Esophagus squamous epithelium (tissue), 5 donors: ENCODE measurements at places on chromosomes 7 and 10. TPM values are rescaled to one million over a fixed set of nuclear protein-coding genes. Genes with fewer than 3 reads are reported as not detected.

DNA sequence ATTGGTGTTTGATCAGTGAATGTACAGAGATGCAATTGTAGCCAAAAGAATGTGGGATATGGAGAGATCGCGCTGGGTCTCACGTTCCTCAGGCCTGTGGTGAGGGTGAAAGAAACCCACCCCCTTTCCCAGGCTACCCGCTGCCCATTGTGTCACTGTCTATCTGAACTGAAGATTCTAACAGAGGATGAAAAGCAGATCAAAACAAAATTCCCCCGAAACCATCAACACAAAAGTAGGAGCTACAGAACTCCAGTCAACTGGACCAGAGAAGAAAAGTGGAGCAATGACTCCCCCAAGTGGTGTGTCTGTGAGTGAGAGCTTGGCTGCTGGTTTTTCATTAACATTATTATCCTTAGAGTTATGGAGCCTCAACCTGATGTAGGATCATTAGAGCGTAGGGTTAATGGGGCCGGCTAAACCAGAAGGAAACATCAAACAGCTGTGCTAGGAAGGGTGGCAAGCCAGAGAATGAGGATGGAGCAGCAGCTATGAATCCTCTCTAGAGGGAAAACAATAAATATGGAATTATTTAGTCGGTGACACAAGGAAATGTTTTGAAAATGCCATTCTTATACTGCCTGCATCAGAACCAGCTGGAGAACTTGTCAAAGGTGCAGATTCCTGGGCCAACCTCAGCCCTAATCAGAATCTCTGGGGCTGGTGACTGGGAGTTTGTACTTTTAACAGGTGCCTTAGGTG, 38.3 kb downstream of the AKR1B1 start:
- H3K27ac ChIP-seq = no peak overlapping the region
- no peaks in the 10 kb centered on the region for H3K27me3 ChIP-seq
- H3K36me3 ChIP-seq = no peaks in the 10 kb centered on the region
- peaks cover 3% of the 10 kb centered on the region for H3K4me1 ChIP-seq

DNA sequence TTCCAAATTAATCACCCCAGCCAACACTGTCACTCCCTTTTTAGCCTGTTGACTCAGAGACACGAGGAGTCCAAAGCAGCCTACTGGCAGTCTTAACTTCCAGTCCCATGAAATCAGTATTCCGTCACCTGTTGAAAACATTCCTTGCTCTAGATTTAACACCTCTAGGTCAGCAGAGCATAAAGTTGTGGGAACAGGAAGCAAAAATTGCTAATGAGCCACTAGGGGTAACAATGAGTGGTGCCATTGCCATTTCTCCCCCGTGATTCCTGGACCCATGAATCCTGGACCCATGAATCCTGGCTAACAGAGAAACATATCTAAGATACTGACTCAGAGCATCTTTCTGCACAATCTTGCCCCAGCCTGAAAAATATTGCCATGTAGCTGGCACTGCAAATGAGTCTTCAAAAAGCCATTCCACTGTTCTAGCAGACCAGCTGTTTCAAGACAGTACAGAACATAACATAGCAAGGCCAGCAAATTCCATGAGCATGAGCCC, 252.7 kb upstream of the PTER start:
- H3K36me3 ChIP-seq = no peaks in the 10 kb centered on the region
- no peaks in the 10 kb centered on the region for H3K27me3 ChIP-seq
- H3K4me1 ChIP-seq = no peaks in the 10 kb centered on the region
- no peak for DNase-seq

- H3K36me3 ChIP-seq = no peaks in the 10 kb centered on the region
- H3K4me3 ChIP-seq = no peak overlapping the region
- no peaks in the 10 kb centered on the region for H3K27me3 ChIP-seq
- no peak overlapping the region for H3K27ac ChIP-seq
- no peaks in the 10 kb centered on the region for H3K4me1 ChIP-seq
- no peak for DNase-seq
Measured at GRCh38 chr7:88111140-88111743, 108.6 kb downstream of the SRI start.

DNA sequence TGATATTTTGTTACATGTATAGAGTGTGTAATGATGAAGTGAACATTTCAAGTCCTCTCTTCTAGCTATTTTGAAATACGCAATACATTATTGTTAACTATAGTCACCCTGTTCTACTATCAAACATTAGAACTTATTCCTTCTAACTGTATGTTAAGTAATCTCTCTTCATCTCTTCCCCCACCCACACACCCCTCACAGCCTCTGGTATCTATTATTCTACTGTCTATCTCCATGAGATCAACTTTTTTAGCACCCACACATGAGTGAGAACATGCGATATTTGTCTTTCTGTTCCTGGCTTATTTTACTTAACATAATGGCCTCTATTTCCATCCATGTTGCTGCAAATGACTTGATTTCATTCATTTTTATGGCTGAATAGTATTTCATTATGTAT, 57.7 kb upstream of the EGR2 start:
- no peak overlapping the region for H3K27ac ChIP-seq
- DNase-seq = no peak
- no peak overlapping the region for H3K4me3 ChIP-seq

- no peak for DNase-seq
- H3K4me1 ChIP-seq = no peaks in the 10 kb centered on the region
- no peaks in the 10 kb centered on the region for H3K27me3 ChIP-seq
- H3K36me3 ChIP-seq = no peaks in the 10 kb centered on the region
Measured at GRCh38 chr7:129074994-129075393, 20.1 kb upstream of the TNPO3 start.

- no peaks in the 10 kb centered on the region for H3K36me3 ChIP-seq
- H3K27ac ChIP-seq = no peak overlapping the region
- H3K27me3 ChIP-seq = peaks cover 49% of the 10 kb centered on the region
- H3K4me1 ChIP-seq = peaks cover 14% of the 10 kb centered on the region
- peak overlapping the region; percentile 18 for H3K4me3 ChIP-seq
- no peak for DNase-seq
Measured at GRCh38 chr10:99520040-99520846, 12.5 kb upstream of the NKX2-3 start.

GRCh38 chr10:43691485-43691884, 42.8 kb upstream of the ZNF32 start:
- DNase-seq = no peak
- no peaks in the 10 kb centered on the region for H3K36me3 ChIP-seq
- peaks cover 4% of the 10 kb centered on the region for H3K4me1 ChIP-seq
- no peak overlapping the region for H3K27ac ChIP-seq
- no peaks in the 10 kb centered on the region for H3K27me3 ChIP-seq

- no peaks in the 10 kb centered on the region for H3K27me3 ChIP-seq
- no peaks in the 10 kb centered on the region for H3K36me3 ChIP-seq
- DNase-seq = no peak
- H3K4me1 ChIP-seq = peaks cover 2% of the 10 kb centered on the region
- no peak overlapping the region for H3K4me3 ChIP-seq
Measured at GRCh38 chr10:70925377-70926225, 37.2 kb upstream of the PCBD1 start.

- DNase-seq = no peak
- H3K4me1 ChIP-seq = peaks cover 8% of the 10 kb centered on the region
- no peaks in the 10 kb centered on the region for H3K36me3 ChIP-seq
- no peak overlapping the region for H3K27ac ChIP-seq
- no peaks in the 10 kb centered on the region for H3K27me3 ChIP-seq
Measured at GRCh38 chr10:77431209-77431611, 206.4 kb downstream of the KCNMA1 start.

- no peak overlapping the region for H3K4me3 ChIP-seq
- H3K27me3 ChIP-seq = no peaks in the 10 kb centered on the region
- no peaks in the 10 kb centered on the region for H3K36me3 ChIP-seq
- H3K4me1 ChIP-seq = peaks cover 9% of the 10 kb centered on the region
- H3K27ac ChIP-seq = no peak overlapping the region
- DNase-seq = no peak
Measured at GRCh38 chr10:24561453-24561852, 162.2 kb downstream of the ARHGAP21 start.

DNA sequence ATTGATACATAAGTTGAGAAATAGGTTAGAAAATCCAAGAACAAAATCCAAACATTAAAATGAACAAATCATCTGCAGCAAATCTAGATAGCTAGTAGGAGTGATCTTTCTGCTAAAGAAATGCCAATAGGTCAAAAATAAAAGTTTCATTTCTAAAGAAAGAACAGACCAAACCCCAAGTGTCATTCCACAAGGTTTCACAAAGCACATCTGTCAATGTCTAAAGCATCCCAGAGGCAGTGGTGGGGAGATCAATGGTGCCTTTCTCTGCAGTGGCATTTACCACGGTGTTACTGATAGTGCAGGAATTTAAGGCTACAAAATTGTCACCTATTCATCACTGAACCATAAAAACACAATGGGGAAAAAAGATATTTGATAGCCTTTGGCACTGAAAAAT, 147.9 kb downstream of the PARD3 start:
- DNase-seq = no peak
- H3K36me3 ChIP-seq = no peaks in the 10 kb centered on the region
- H3K4me3 ChIP-seq = no peak overlapping the region
- H3K27ac ChIP-seq = peak overlapping the region; percentile 55
- H3K27me3 ChIP-seq = no peaks in the 10 kb centered on the region

DNA sequence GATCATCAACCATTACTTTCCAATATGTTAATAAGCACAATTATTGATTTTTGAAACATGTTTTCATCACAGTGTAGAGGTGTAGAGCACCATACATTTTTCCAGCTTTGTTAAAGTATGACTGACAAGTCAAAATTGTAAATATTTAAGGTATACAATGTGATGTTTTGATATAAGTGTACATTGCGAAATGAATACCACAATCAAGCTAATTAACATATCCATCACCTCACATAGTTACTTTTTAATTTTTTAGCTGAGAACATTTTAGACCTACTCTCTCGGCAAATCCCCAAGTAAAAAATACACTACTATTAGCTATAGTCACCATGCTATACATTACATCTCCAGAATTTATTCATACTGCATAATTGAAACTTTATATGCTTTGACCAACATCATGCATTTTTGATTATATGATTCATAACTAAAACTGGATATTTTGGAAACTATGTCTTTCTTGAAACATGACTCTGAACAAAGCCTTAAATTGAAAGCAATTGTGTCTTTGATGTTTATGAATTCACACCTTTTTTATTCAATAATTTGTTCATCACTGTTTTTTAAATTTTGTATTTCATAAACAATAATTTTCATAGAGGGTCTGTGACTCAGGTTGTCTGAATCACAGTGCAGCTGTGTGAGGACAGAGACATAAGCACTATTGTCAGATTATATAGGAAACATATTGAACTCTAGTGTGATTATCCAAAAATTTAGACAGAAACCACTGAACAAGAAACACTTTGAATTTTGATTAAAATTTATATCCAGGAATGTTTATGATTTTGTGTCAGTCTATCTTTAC, 486.1 kb downstream of the SEMA3D start:
- H3K4me3 ChIP-seq = no peak overlapping the region
- DNase-seq = no peak
- H3K4me1 ChIP-seq = no peaks in the 10 kb centered on the region
- no peaks in the 10 kb centered on the region for H3K27me3 ChIP-seq
- peak overlapping the region; percentile 57 for H3K27ac ChIP-seq

GRCh38 chr7:34900891-34901513, 136.3 kb downstream of the DPY19L1 start:
- H3K36me3 ChIP-seq = no peaks in the 10 kb centered on the region
- no peak overlapping the region for H3K27ac ChIP-seq
- H3K4me1 ChIP-seq = no peaks in the 10 kb centered on the region
- no peaks in the 10 kb centered on the region for H3K27me3 ChIP-seq

DNA sequence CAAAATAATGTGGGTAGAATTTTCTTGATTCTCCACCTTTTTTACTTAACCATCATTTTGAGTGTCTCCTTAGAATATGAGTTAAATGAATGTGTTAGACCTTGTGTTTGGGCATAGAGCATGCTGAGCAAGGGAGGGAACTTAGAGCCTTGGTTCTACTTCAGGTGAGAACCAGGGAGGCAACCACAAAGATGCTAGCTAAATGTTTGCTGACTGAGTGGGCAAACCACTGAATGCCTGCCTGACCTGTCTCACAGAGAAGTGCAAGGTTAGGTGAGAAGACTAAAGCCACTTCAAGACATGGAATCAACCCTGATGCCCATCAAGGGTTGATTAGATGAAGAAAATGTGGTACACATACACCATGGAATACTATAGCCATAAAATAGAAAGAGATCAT, 242.6 kb upstream of the ZNF32 start:
- H3K4me3 ChIP-seq = no peak overlapping the region
- H3K36me3 ChIP-seq = no peaks in the 10 kb centered on the region
- H3K27me3 ChIP-seq = no peaks in the 10 kb centered on the region
- no peak for DNase-seq

GRCh38 chr7:137878333-137878961, 31.7 kb upstream of the DGKI start:
- H3K27me3 ChIP-seq = no peaks in the 10 kb centered on the region
- DNase-seq = no peak
- peak overlapping the region; percentile 83 for H3K27ac ChIP-seq
- H3K36me3 ChIP-seq = no peaks in the 10 kb centered on the region

DNA sequence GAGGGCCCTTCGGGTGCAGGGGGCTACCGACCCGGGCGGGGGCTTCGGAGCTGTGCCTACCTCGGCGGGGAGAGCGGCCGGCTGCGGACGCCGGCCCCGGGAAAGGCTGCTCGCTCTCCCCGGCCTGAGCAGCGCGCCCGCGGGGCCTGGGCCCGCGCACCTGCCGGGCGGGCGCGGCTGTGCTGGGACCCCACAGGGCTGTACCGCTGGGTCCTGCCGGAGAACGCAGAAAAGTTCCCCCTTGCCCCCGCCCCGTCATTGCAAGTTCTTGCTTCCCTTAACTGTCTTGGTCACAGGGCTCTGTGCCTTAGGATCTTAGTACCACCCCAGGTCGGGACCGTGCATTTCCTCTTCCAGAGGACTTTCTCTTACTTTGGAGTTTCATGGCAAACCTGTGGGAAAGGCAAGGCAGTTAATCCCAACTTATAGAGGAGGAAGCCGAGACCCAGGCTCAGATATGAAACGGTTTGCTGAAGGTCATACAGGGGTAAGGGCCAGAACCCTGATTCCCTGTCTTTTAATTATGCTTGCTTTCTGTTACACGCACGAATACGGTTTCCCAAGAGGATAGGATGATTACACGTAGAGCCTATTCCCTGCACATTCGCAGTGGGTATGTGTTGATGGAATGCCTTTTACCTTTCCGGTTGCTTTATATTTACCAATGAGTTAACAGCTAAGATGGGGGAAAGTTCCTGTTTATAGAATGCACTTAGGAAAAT, 652 bp downstream of the PCGF5 start:
- H3K4me1 ChIP-seq = peaks cover 10% of the 10 kb centered on the region
- peak overlapping the region; percentile 90 for H3K4me3 ChIP-seq
- no peak for DNase-seq
- H3K36me3 ChIP-seq = no peaks in the 10 kb centered on the region
- H3K27me3 ChIP-seq = no peaks in the 10 kb centered on the region

GRCh38 chr10:117646718-117647117, 104.2 kb downstream of the EMX2 start:
- DNase-seq = no peak
- no peaks in the 10 kb centered on the region for H3K4me1 ChIP-seq
- peaks cover 14% of the 10 kb centered on the region for H3K27me3 ChIP-seq
- no peak overlapping the region for H3K27ac ChIP-seq
- no peak overlapping the region for H3K4me3 ChIP-seq
- H3K36me3 ChIP-seq = no peaks in the 10 kb centered on the region

- no peak overlapping the region for H3K27ac ChIP-seq
- no peak overlapping the region for H3K4me3 ChIP-seq
- peaks cover 8% of the 10 kb centered on the region for H3K4me1 ChIP-seq
- no peaks in the 10 kb centered on the region for H3K36me3 ChIP-seq
- no peaks in the 10 kb centered on the region for H3K27me3 ChIP-seq
Measured at GRCh38 chr10:124227055-124227975, 133.9 kb upstream of the CHST15 start.

- DNase-seq = no peak
- H3K4me3 ChIP-seq = no peak overlapping the region
- H3K27ac ChIP-seq = no peak overlapping the region
- no peaks in the 10 kb centered on the region for H3K4me1 ChIP-seq
Measured at GRCh38 chr7:40918701-40919271, 784.0 kb downstream of the SUGCT start.

Gene TACC2
- total RNA-seq = 71.1 TPM

Gene SPDYE2B
- total RNA-seq = not detected

Gene TFR2
- 0.97 TPM for total RNA-seq

Gene KAT6B
- 13.1 TPM for total RNA-seq

Gene EFCAB10
- total RNA-seq = not detected
